SK-MEL-5 (cell line): ENCODE measurements at places on chromosomes 4 and X. TPM values are rescaled to one million over a fixed set of nuclear protein-coding genes. Genes with fewer than 3 reads are reported as not detected.

Gene PF4V1
- not detected in 2 replicates for total RNA-seq

Gene HTN3
- total RNA-seq: 42.2 and 49.0 TPM in 2 replicates

Gene TLR6
- 6.8 and 7.8 TPM in 2 replicates for total RNA-seq

Gene ARHGEF9
- total RNA-seq: 7.5 and 8.6 TPM in 2 replicates

Gene HSFX1
- total RNA-seq: 0.74 and 0.85 TPM in 2 replicates

Gene INTU
- total RNA-seq: 2.8 and 3.2 TPM in 2 replicates

Gene SCLT1
- total RNA-seq: 10.8 and 11.7 TPM in 2 replicates

Gene RENBP
- total RNA-seq: 12.3 and 13.4 TPM in 2 replicates

Gene RADX
- 7.3 and 7.4 TPM in 2 replicates for total RNA-seq

Gene POU4F2
- total RNA-seq: not detected in 2 replicates

Gene TLR10
- 0.08 TPM in 1 of 2 replicates, not detected in the other for total RNA-seq

Gene ARMCX4
- total RNA-seq: 0.90 and 0.93 TPM in 2 replicates

Gene SLIT2
- 0.21 and 0.92 TPM in 2 replicates for total RNA-seq

Gene FATE1
- not detected in 2 replicates for total RNA-seq

Gene YIPF7
- not detected in 2 replicates for total RNA-seq

Gene DMRTC1
- total RNA-seq: not detected in 2 replicates

Gene SSX4B
- total RNA-seq: 0.42 TPM in 1 of 2 replicates, not detected in the other

Gene CYLC1
- total RNA-seq: not detected in 2 replicates

Gene STATH
- total RNA-seq: 1.1 and 1.6 TPM in 2 replicates

Gene ZBTB49
- 3.6 and 5.8 TPM in 2 replicates for total RNA-seq

Gene SLC26A1
- total RNA-seq: 0.37 TPM in 1 of 2 replicates, not detected in the other

Gene ZNF330
- total RNA-seq: 46.9 and 54.1 TPM in 2 replicates

Gene WAS
- 0.42 TPM in 1 of 2 replicates, not detected in the other for total RNA-seq

Gene SUPT20HL2
- not detected in 2 replicates for total RNA-seq

Gene ATP1B4
- total RNA-seq: not detected in 2 replicates

Gene ADGRG4
- not detected in 2 replicates for total RNA-seq

Gene MTTP
- total RNA-seq: 0.37 and 0.56 TPM in 2 replicates

Gene PPARGC1A
- total RNA-seq: 88.7 and 101 TPM in 2 replicates

Gene TBC1D8B
- 2.4 and 4.2 TPM in 2 replicates for total RNA-seq

Gene ZNF674
- total RNA-seq: 1.5 and 2.7 TPM in 2 replicates

Gene ARL9
- total RNA-seq: not detected in 2 replicates

Gene STOX2
- total RNA-seq: 2.1 and 2.5 TPM in 2 replicates

Gene XAGE3
- total RNA-seq: not detected in 2 replicates

Gene BTC
- 0.16 and 0.18 TPM in 2 replicates for total RNA-seq

Gene H2BW2
- total RNA-seq: not detected in 2 replicates

Gene CFI
- 0.26 and 0.69 TPM in 2 replicates for total RNA-seq

Gene CLGN
- total RNA-seq: 0.08 and 0.21 TPM in 2 replicates
